AG09309 (cell line): ENCODE measurements at places on chromosomes 6 and 20.

DNA sequence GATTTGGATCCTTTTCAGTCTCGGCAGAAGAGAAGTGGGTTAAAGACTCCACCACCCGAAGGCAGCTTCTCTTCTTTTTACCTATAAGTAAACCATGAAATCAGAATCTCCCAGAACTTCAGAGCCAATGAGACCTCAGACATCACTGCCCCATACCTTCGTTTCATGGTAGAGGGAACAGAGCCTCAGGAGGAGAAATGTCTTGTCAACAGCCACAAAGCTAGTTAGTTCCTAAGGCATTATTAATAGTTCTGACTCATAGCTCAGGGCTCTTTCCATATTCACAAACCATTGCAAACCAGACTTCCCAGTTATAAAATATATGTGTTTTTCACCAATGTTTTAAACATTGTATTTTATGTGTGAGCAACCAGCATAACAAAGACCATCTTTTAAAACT is 118.7 kb upstream of the RIPOR2 start:
- DNase-seq = peak; percentile 44

DNA sequence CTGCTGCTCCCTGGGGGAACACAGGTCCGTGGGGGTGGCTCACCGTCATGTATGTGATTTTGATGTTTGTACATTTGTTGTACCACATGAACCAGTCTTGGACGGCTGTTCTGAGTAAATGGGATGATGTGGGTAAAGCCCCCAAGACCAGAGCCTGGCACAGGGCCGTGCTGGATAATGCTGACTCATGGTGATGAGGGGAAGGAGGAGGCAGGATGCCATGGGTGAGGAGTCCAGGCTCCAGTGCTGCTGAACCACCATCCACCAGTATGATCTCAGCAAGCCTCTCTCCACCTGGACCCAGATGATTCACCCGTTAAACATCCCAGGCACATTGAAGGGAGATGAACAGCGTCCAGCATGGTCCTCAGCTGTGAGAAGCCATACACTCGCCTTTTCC is 9.6 kb upstream of the APCDD1L start:
- DNase-seq = no peak

- no peak for DNase-seq
These were observed 43.2 kb upstream of the DDR1 start for GRCh38 chr6:30840935-30841643.

DNA sequence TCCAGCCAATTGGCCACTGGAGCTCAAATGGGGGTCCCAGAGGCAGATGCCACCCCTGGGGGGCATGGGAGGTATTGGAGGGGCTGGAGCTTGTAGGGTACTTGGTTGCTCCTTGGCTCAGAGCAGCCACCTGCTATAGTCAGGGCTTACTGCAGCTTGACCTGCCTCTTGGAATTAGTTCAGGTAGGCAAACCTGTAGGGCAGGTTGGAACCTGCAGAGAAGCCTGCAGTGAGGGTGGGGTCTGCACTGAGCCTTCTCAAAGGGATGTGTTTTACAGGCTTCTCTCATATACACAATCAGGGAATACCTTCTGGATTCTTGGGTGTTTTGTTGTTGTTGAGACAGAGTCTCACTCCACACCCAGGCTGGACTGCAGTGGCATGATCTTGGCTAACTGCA is 94.2 kb upstream of the MYL9 start:
- DNase-seq = no peak

GRCh38 chr6:135222623-135223022 is 41.5 kb downstream of the MYB start:
- DNase-seq = no peak

DNA sequence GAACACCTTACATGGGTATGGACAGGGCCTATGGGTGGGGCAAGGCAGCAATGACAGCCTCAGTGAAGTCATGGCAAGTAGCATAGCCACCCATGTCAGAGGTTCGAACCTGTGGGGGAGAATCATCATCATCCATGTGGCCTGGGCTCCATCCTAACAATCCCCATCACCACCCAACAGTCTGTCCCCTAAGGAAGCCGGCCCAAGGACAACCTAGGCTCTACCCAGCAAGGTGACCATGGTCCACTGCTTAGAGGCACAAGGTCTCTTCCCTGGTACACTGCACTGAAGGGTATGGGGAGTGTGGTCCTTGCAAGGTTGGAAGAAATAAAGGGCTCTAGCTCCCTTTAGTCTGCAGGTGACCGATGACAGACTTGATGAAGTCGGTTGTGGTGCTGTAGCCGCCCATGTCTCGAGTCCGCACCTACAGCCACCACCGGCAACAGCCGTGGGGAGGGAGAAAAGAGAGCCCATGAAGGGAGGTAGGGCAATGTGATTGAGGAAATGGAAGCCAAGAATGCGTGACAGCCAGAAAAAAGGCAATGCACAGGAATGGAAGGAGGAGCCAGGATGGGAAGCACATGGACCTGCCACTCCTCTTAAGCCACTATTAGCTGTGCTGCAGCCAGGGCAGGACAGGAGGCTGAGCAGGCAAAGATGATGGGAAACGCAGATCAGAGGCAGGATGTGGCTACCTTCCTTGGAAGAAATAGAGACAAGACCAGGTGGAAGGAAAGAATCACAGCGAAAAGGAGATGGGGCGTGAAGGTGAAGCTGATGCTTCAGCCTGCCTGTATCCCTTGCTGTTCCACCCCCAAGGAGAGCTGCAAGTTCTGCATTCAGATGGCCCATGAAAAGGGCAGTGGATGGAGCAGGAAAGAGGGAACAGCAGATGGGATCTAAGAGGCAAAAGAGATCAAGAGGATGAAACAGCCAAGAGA is 5.3 kb downstream of the IDH3B start:
- no peak for DNase-seq

DNA sequence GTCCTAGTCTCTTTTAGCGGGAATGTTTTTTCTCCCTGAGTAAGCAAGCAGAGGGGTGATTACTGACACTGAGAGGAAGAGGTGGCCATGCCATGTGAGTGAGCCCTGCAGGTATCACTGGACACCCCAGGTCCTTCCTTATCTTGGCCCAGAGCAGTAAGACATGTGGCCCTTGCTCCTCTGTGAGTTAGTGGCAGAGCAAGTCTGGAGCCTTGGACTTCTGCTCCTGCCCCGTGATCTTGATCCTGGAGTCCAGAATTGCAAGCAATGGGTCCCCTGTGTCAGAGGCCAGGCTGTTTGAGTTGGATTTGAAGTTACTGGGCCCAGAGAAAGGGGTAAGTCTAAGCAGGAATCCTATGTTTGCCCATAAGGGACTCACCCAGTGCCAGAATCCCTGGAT is 92.1 kb upstream of the EMILIN3 start:
- DNase-seq = no peak

- DNase-seq = no peak
These were observed 1.4 kb upstream of the EEF1A2 start for GRCh38 chr20:63500151-63500901.

- no peak for DNase-seq
These were observed 75.9 kb downstream of the RREB1 start for GRCh38 chr6:7183707-7184106.

DNA sequence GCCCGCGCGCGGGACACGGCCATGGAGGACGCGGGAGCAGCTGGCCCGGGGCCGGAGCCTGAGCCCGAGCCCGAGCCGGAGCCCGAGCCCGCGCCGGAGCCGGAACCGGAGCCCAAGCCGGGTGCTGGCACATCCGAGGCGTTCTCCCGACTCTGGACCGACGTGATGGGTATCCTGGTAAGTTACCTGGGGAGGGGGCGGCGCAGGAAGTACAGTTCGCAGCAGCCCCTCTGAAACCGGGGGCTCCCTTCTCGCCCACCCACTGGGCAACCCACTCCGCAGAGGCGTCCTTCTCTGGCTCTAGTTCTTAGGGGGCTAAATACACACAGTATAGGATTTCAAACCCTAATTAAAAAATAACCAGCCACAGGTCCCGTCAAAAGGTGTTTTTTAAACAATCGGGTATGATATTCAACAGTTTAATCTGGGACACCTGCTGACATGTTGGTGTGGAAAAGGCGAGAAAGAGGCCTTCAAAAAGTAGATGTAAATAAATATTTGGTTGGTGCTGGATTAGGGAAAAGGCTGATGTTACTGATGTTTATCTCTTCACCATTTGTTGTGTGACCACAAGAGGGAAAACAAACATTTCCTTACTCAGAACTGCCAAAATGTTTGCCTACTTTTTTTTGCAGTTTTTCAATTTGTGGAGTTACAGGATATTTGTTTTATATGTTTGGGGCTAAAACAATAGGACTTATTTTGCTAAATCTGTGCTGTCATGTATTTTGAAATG is 577 bp downstream of the SASH1 start:
- no peak for DNase-seq

DNA sequence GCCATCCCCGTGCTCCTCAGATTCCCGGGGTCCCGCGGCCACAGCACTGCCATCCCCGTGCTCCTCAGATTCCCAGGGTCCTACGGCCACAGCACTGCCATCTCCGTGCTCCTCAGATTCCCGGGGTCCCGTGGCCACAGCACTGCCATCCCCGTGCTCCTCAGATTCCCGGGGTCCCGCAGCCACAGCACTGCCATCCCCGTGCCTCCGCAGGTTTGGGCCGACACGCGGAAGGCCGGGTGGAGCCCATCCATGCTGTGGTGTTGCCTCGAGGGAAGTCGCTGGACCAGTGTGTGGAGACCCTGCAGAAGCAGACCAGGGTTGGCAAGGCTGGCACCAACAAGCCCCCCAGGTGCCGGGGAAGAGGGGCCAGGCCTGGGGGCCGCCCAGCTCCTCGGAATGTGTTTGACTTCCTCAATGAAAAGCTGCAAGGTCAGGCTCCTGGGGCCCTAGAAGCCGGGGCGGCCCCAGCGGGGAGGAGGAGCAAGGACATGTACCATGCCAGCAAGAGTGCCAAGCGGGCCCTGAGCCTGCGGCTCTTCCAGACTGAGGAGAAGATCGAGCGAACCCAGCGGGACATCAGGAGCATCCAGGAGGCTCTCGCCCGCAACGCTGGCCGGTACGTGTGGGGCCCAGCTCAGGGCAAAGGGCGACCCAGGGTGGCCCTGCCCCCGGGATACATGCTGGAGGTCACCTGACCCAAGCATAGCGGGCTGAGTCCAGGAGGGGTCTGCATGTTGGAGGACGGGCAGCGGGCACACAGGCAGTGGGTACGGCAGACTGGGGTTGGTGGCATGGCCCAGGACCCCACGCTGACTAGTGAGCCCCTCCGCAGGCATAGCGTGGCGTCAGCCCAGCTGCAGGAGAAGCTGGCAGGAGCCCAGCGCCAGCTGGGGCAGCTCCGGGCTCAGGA is 1.3 kb upstream of the LIME1 start:
- DNase-seq = no peak

- no peak for DNase-seq
These were observed 240.5 kb downstream of the FARS2 start for GRCh38 chr6:5501837-5502236.

DNA sequence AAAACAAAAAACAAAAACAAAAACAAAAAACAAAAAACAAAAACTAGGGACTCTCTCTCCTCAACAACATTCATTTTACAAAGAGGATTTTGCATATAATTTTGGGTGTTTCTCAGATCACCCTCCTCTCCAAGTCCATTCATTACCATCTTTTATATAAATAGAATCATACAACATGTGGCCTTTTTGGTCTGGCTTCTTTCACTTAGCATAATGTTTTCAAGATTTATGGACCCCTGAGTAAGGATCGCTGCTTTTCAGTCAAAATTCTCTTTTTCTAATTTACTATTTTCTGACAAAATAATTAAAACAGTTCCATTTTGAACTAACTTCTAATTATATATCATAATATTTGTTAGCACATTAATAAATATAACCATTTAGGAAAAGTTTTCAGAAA is 94.8 kb downstream of the UBE3D start:
- no peak for DNase-seq

- DNase-seq = no peak
These were observed 41.8 kb downstream of the C6orf58 start for GRCh38 chr6:127618729-127619128.

- DNase-seq = no peak
These were observed 20.4 kb upstream of the SYNJ2 start for GRCh38 chr6:157961153-157961831.

- DNase-seq = no peak
These were observed 592.8 kb upstream of the JAG1 start for GRCh38 chr20:11266571-11266970.

DNA sequence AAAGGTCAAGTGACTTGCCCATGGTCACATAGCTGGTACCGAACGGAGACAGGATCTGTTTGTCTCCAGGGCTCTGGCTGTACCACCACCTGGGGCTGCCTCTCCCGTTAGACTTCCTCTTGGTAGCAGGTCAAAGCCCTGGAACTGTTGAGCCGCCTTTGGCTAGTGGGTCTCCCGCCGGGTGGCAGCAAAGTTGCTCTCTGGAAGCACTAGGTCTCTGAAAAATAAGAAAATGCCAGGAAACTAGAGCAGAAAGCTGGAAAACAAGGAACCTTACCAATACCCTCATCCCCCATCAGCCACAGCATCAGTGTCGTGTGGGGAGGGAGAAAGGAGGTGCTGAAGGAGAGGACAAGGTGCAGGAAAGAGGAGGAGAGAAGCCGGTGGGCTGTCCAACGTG is 291.0 kb upstream of the SUPT3H start:
- DNase-seq = no peak
